ENCODE measurements at places on chromosomes 5 and 9.

GRCh38 chr5:103021314-103021713 is 98.6 kb downstream of the GIN1 start:
- no peak for DNase-seq

- no peak for DNase-seq
These were observed 157.8 kb downstream of the NXNL2 start for GRCh38 chr9:88692827-88693226.

DNA sequence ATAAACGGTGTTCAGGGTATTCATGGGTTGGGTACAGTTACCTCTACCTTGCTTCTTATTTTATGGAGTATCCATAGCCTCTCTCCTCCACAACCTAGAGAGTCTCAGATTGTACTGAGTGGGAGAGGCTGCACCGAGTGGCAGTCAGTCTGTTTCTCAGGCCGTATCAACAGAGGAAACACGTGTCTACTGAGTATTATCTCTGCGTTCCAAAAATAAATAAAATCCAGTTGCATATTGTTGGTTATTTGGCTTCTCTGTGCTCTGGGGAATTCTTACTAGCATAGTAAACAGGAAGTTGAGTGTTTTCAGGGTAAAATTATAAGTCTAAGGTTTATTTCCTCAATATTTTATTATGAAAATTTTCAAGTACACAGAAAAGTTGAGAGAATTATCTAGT is 231.0 kb downstream of the ARHGEF28 start:
- peak; percentile 25 for DNase-seq

- no peak for DNase-seq
These were observed 283.1 kb downstream of the KCTD16 start for GRCh38 chr5:144453753-144454152.

- no peak for DNase-seq
These were observed 32.2 kb upstream of the MCTP1 start for GRCh38 chr5:95317085-95317484.

- DNase-seq = no peak
These were observed 19.9 kb downstream of the PRRX2 start for GRCh38 chr9:129685220-129685932.

DNA sequence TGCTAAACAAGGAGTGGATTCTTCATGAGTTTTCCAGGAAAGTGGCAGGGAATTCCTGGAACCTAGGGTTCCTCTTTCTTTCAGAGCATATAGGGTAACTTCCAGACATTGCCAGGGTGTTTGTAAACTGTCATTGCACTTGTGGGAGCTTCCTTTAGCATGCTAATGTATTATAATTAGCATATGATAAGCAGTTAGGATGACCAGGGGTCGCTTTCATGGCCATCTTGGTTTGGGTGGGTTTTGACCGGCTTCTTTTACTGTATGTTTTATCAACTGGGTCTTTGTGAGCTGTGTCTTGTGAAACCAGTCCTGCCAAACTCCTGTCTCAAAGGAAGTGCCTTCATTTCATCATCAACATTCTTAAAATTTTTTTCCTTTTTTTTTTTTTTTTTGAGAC is 11.9 kb upstream of the MELK start:
- peak; percentile 52 for DNase-seq

GRCh38 chr9:92590377-92590776 is 54.6 kb upstream of the ECM2 start:
- DNase-seq = peak; percentile 17

- no peak for DNase-seq
These were observed 52.4 kb downstream of the GPR21 start for GRCh38 chr9:123085916-123086315.
